Calu3 (cell line): ENCODE measurements at places on chromosomes 11 and 22. TPM values are rescaled to one million over a fixed set of nuclear protein-coding genes. Genes with fewer than 3 reads are reported as not detected.

DNA sequence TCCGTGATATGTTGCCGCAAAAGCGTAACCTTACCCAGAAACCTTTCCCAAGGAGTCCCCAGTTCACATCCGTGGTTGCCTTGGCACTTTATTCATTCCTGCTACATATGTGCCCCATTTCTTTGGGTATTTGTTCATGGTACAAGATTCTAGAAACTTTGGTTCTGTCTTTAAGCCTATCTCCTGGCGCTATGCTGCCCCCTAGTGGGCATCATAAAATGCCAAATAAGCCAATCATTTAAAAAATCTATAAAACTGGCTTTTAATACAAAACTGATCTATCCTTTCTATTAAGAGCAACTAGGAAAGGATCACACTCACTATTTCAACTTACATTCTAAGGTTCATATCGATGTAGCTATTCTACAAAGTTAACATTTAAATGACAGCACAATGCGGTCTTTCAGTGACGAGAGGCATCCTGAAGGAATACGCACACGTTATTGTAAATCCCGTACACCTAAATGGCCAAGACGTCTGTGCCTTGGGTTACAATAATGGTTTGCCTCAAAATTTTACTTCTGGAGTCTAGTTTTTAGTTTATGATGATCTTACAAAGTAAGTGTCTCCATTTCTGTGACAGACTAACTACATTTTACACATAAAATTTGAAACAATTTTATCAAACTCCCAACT, 16.2 kb downstream of the PIWIL3 start:
- H3K4me1 ChIP-seq: no peaks in the 10 kb centered on the region
- H3K27ac ChIP-seq: no peak overlapping the region
- peaks cover 10% of the 10 kb centered on the region for H3K27me3 ChIP-seq
- no peak overlapping the region for H3K4me3 ChIP-seq
- H3K36me3 ChIP-seq: no peaks in the 10 kb centered on the region
- DNase-seq: peak; percentile 65

DNA sequence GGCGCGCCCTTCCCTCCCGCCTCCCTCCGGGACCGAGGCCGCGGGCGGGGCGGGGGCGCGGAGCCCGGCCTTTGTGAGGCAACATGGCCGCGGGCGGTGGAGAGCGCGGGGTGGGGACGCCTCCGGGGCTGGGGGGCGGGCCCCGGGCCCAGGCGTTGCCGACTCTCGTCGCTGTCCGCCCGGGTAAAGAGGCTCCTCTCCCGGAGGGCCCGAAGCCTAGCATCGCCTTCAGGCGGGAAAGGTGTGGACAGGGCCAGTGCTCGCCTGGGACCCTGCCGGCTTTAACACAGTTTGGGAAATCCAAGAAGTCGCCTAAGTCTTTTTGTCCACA, 369 bp downstream of the DGCR8 start:
- peak; percentile 81 for DNase-seq
- no peaks in the 10 kb centered on the region for H3K27me3 ChIP-seq
- H3K27ac ChIP-seq: peak overlapping the region; percentile 63

The SCUBE1 gene
- total RNA-seq: 0.47 and 0.54 TPM in 2 replicates

The GTSE1 gene
- total RNA-seq: 48.0 and 53.5 TPM in 2 replicates

The NRXN2 gene
- total RNA-seq: not detected in 2 replicates

- no peaks in the 10 kb centered on the region for H3K4me1 ChIP-seq
- H3K36me3 ChIP-seq: no peaks in the 10 kb centered on the region
- H3K27ac ChIP-seq: no peak overlapping the region
- H3K27me3 ChIP-seq: peaks cover 59% of the 10 kb centered on the region
- H3K4me3 ChIP-seq: no peak overlapping the region
- no peak for DNase-seq
Measured at GRCh38 chr11:45737056-45737455, 67.9 kb upstream of the SLC35C1 start.

DNA sequence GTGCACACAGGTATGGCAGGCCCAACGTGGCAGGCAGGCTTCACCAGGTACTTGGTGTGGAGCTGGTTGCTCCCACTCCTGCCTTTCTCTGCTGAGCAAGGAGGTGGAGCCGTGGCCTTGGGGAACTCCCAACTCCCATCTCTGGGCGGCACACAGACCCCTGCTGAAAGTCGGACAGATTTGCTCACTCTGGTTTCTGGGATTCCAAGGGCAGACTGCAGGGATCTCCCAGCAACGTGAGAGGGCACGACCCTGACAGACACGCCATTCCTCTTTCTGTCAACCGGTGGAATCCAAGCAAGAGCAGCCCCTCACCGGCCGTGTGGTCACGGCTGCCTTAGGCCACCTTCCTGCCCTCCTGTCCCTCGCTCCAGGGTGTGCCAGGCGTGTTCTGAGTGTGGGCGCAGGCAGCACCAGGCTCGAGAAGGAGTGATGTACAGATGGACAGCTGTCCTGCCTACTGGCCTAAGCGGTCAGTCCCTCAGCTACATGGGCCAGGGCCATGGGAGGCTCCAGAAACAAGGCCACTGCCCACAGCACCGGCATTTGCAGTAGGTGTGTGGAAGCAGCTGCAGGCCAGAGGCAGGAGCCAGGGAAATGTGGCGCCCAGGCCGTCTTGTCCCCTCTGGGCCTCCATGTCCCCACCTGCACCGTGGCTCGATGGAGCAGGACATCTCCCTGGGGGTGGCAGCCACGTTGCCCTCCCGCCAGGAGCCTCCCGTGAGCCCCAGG, 13.7 kb upstream of the PPARA start:
- DNase-seq: no peak
- no peaks in the 10 kb centered on the region for H3K4me1 ChIP-seq
- no peaks in the 10 kb centered on the region for H3K27me3 ChIP-seq
- no peaks in the 10 kb centered on the region for H3K36me3 ChIP-seq

DNA sequence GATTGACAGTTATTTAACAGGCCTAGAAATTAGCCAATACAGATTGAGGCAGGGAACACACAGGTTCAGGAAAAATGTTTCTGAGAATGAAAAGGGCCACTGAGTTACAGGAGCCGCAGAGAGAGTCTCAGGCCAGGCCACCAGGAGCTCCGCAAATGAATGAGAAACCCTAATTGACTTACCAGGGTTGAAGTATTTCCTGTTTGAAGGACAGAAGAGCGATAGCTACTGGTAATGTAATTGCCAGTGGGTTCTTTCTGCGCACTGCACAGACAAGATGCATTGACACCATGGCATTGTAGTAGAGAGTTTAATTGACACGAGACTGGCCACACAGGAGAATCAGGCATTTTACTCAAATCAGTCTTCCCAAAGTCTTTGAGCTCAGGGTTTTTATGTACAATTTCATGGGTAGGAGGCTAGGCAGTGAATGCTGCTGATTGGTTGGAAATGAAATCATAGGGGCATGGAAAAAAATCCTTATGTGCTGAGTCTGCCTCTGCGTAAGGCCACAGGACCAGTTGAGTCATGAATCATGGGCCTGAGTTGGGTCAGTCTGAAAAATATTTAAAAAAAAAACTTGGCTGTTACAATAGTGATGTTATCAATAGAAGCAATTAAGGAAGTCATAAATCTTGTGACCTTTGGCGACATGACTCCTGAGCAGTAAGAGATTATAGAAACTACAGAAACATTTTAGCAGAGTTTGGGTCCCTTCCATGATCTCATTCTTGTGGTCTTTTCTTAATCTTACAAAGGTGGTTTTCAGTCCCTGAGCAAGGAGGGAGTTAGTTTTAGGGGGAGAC, 203.8 kb downstream of the CASP12 start:
- no peak for DNase-seq
- H3K27ac ChIP-seq: no peak overlapping the region
- H3K4me3 ChIP-seq: no peak overlapping the region
- H3K4me1 ChIP-seq: peaks cover 10% of the 10 kb centered on the region

The CNTF gene
- 4.3 and 5.2 TPM in 2 replicates for total RNA-seq
